ENCODE measurements at places on chromosomes 1 and 21. TPM values are rescaled to one million over a fixed set of nuclear protein-coding genes. Genes with fewer than 3 reads are reported as not detected.

GRCh38 chr1:198880818-198881597, 242.2 kb downstream of the PTPRC start:
- DNase-seq = no peak

GRCh38 chr1:7493711-7494454, 277.2 kb upstream of the VAMP3 start:
- no peak for DNase-seq

SPRR4 gene
- total RNA-seq = not detected

TMEM82 gene
- total RNA-seq = not detected

Measured in breast epithelium (tissue), 4 donors.